ENCODE measurements at places on chromosomes 12 and 14.

DNA sequence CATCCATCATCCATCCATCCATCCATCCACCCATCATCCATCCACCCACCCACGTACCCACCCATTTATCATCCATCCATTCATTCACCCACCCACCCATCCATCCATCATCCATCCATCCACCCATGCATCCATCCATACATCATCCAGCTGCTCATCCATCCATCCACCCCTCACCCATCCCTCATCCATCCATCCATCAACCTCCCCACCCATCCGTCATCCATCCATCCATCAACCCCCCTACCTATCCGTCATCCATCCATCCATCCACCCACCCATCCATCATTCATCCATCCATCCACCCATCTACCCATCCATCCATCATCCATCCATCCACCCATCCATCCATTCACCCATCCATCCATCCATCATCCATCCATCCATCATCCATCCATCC is 306.2 kb upstream of the SFSWAP start:
- DNase-seq: no peak

DNA sequence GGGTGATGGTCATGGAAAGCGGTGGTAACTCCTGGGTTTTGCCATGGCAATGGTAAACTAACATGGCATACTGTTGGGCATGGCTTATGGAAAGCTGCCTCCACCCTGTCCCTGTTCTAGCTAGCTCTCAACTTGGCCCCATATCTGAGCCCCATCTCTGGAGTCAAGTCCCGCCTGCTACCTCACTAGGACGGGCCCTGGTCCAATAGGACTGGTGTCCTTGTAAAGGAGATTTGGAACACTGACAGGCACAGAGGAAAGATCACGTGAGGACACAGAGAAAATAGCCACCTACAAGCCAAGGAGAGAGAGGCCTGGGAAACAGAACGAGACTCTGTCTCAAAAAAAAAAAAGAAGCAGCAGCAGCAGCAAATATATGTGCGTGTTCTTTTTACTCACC is 59.8 kb downstream of the RNFT2 start:
- DNase-seq: no peak

DNA sequence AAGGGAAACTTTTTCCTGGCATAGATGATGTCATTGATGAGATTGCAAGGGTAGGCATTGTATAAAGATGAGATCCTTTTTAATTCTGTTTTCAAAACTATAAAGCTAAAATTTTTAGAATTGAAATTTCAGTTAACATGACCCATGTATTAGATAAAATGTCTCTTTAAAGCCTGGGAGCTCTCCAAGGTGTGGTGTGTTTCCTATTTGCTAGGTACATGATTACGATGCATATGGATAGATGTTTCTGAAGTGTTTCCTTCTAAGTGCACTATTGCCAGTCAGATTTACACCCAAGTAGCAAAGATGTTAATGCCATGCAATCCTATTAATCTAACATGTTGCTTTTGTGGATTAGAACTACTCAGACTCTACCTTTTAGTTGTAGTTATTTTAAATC is 834.7 kb downstream of the DIO2 start:
- no peak for DNase-seq

- peak; percentile 46 for DNase-seq
Observed at GRCh38 chr14:68950111-68950510, 29.0 kb downstream of the ACTN1 start.

- no peak for DNase-seq
Observed at GRCh38 chr14:90354551-90355298, 23.0 kb upstream of the NRDE2 start.

DNA sequence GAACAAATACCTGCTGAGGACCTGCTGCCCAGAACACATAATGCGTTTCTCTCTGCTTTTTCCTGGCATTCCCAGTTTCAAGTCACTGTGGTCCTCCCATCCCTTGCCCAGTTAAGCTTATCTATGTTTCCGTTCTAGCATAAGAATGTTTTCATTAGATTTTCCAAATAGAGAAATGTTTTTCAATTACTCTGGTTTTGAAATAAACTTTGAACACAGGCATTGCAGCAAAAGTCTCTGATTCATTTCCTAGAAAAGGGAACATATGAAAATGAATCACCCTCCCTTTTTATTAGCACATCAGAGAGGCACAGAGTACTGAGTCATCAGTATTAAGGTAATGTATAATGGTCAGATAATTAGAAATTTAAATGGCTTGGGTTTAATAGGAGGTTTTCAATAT is 201.1 kb upstream of the TMEM260 start:
- DNase-seq: no peak

GRCh38 chr12:30610718-30611117 is 85.0 kb downstream of the IPO8 start:
- DNase-seq: no peak

DNA sequence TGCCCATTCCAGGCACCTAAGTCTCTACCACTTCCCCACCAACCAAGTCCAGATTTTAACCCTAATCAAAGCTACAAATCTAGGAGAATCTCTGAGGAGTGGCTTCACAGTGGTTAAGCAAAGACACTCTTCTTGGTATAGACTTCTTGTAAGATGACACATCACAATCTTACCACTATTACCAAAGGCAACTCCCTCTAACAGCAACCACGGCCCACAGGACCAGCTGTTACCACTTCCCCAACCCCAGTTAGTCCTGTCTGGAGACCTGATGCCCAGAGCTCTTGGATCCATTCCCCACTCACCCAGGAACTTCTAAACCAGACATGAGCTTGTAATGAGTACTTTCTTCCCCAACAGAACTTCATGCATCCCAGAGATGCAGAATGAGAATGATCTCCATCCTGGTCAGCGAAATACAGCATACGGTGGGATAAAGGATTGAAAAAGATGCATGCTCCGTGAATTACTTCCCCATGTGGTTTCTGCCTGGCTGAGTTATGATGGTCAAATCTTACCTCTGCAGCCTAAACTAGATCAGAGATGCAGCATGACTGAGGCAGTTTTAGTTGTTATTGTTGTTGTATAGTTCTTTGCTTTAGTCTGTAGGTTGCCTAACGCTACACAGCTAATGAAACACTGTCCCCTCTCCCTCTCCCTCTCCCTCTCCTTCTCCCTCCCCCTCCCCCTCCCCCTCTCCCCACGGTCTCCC is 87.7 kb upstream of the FOXN3 start:
- DNase-seq: peak; percentile 56

GRCh38 chr14:69153873-69154270 is 953 bp upstream of the DCAF5 start:
- DNase-seq: no peak

DNA sequence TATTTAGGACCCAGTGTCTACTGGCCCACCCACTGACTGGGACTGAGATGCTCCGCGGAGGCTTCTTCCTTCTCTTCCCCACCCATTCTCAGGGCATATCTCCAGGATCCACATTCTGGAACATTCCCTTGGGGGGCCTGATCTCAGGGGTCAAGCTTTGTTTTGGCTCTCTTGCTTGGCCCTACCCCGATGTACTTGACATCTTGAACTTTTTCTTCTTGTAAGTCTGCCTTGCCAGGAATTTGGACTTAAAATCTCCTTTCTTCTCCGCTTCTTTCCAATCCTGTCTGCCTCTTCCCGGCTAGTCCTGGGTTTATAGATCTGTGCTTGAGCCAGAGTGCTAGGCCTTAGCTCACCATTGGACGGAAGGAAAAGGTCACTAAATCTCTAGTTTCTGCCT is 22.1 kb downstream of the DACT1 start:
- DNase-seq: no peak

DNA sequence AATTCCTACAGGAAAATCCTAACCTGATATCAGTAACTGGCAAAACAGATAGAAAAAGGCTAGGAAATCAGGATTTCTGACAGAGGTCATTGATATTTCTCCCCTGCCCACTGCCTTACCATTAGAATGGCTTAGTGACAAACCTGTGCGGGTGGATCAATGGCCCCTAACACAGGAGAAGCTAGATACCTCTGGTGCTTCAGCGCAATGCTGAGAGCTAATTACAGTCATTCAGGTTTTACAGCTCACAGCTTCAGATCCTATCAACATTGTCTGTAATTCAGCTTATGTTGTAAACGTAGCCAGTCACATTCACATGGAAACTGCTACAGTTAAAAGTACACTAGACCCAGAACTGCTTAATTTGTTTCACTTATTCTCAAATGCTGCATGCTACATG is 17.4 kb upstream of the SLC10A1 start:
- no peak for DNase-seq

GRCh38 chr12:86663173-86663572 is 407.0 kb upstream of the MGAT4C start:
- no peak for DNase-seq

DNA sequence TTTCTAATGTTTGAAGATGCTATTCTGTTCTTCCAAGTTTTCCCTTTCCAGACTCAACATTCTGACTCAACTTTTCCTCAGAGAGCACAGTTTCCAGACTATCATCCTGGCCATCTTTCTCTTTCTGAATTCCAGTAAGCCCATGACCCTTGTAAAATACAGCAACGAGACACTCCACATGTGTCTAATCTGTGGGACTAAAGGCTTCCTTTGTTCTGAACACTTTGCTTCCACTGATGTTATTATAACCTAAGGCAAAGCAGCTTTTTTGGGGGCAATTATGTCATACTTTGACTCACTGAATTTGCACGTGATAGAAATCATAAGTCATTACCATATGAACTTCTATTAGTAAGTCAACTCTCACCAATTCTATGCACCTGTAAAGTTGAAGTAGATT is 6.3 kb upstream of the ART4 start:
- DNase-seq: no peak

- DNase-seq: no peak
Observed at GRCh38 chr12:30134229-30134628, 350.5 kb upstream of the TMTC1 start.

GRCh38 chr12:122028905-122029560 is 7.3 kb downstream of the BCL7A start:
- DNase-seq: peak; percentile 27

DNA sequence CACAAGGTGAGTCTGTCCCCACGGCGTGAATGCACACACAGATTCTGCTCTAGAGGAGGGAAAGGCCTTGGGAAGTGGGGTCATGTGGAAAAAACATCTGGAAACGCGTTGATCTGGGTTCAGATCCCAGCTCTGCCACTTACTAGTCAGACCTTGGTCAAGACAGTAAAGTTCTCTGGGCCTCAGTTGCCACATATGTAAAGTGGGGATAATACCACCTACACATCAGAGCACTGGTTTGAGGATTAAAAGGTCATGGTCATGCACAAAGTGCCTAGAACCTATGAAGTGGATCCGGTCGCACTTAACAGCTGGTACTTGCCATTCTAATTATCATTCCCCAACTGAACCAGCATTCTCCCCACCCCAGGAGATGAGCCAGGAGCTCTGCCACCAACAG is 4.7 kb downstream of the PLEKHG6 start:
- DNase-seq: no peak

GRCh38 chr14:50062438-50063085 is 53.8 kb downstream of the VCPKMT start:
- peak; percentile 89 for DNase-seq

DNA sequence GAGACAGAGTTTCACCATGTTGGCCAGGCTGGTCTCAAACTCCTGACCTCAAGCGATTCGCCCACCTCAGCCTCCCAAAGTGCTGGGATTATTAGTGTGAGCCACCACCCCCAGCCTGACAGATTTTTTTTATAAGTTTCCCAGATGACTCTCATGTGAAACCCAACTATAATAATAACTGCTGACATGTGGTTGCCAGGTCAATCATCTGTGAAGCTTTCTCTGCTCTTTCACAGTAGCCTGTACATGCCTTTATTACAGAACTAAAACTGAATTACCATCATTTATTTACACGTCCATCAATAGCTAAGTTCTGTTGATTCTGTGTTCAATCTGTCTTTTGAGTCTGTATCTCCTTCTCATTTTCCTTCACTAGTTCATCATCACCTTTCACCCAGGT is 218.5 kb downstream of the RPS29 start:
- no peak for DNase-seq

GRCh38 chr12:114403690-114404066 is 2.3 kb downstream of the TBX5 start:
- DNase-seq: no peak

GRCh38 chr12:77120156-77121085 is 55.1 kb upstream of the E2F7 start:
- DNase-seq: no peak

DNA sequence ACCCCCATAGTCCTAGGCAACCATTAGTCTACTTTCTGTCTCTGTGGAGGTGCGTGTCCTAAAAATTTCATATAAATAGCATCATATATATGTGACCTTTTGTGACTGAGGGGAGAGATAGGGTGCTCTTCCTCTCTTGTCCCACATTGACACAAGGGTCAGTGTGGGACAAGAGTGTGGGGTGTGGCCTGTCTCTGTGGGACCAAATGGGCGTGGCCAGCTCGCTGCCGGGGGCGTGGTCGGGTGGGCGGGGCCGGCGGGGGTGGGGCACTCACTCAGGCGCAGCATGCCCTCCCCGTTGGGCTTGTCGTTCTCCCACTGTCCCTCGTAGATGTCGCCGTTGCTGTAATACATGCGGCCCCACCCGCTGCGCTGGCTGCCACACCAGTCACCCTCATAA is 15.5 kb downstream of the MORN3 start:
- DNase-seq: no peak

DNA sequence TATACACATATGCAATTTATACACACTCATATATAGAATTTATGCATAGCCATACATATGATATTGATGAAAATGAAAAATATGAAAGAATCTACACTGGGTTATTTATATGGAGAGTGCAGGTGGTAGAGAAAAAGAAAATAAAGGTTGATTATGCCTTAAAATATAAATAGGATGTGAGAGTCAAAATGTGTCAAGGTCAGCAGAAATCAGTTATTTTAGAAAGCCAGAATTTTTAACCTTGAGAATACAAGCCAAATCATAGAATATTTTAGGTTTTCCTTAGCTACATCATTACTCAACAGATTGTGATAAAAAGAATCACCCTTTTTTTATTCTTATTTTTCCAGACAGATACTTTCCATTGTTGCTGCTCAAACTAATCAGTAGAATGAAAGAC is 146.2 kb downstream of the SLC6A15 start:
- DNase-seq: no peak

- DNase-seq: no peak
Observed at GRCh38 chr12:93040367-93040766, 111.3 kb upstream of the EEA1 start.

GRCh38 chr14:103727313-103727980 is 11.8 kb downstream of the ZFYVE21 start:
- no peak for DNase-seq

DNA sequence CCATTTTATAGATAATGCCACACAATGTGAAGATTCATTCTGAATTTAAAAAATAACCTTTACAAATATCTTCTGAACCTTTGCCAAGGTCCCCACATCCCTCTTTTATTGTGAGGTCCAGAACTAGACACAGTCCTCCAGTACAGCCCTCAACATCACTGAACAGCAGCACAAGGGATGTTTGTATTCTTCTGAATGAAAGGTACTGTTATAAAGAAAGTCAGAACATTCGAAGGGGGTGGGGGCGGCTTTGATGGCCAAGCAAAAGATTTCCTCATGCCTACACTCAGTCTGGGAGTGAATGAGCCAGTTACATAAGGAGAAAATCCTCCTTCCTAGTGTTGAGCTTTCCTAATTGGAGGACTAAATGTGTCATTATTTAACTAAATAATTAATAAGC is 77.3 kb downstream of the PPM1A start:
- no peak for DNase-seq

- no peak for DNase-seq
Observed at GRCh38 chr12:108792361-108793292, 61.3 kb upstream of the CORO1C start.

Data from CD4-positive, alpha-beta T cell treated with Interleukin-1 beta for 1 hour (primary cell).